ENCODE measurements at places on chromosomes 4 and X. TPM values are rescaled to one million over a fixed set of nuclear protein-coding genes. Genes with fewer than 3 reads are reported as not detected.

- no peak overlapping the region for H3K27ac ChIP-seq
- no peaks in the 10 kb centered on the region for H3K36me3 ChIP-seq
- no peak for DNase-seq
- no peak overlapping the region for H3K4me3 ChIP-seq
Measured at GRCh38 chrX:150377005-150377404, 13.9 kb downstream of the MAMLD1 start.

DNA sequence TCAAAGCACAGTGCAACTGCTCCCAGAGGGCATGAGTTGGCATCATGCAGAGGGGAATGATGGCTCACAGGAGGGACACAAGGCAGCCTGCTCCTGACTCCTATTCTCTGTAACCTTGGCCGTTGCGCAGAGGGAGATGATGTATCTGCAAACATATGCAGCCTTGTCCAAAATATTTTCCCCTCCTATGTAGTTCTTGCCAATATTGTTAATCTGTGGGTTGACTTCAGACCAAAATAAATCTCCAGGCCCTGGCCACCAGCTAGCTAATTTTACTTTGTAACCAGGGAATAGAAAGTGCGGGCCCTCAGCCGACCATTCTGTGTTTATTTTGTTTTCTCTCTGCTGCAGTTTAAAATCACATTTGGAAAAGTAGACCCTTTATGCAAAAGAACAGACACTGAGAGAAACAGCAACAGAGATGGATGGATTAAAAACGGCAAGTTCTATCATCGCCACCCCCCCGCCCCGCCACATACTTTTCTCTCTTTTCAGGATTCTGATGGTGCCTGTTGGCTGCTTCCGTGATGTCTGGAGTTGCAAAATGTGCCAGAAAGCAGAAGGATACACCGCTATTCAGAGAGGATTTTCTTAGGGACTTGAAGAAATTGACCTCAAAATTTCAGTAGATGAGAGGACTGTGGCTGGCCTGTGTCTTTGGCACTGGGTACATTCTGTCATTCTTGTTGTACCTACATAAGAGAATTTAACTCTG, 185.3 kb upstream of the BCOR start:
- no peak for DNase-seq
- no peak overlapping the region for H3K4me3 ChIP-seq
- no peaks in the 10 kb centered on the region for H3K36me3 ChIP-seq
- H3K4me1 ChIP-seq: no peaks in the 10 kb centered on the region

GRCh38 chrX:22320236-22320873, 47.6 kb downstream of the CBLL2 start:
- no peaks in the 10 kb centered on the region for H3K27me3 ChIP-seq
- no peak for DNase-seq
- no peak overlapping the region for H3K27ac ChIP-seq
- H3K4me1 ChIP-seq: no peaks in the 10 kb centered on the region
- H3K36me3 ChIP-seq: no peaks in the 10 kb centered on the region

- H3K4me1 ChIP-seq: peaks cover 64% of the 10 kb centered on the region
- no peak overlapping the region for H3K4me3 ChIP-seq
- H3K27ac ChIP-seq: no peak overlapping the region
- no peak for DNase-seq
- H3K27me3 ChIP-seq: no peaks in the 10 kb centered on the region
- H3K36me3 ChIP-seq: no peaks in the 10 kb centered on the region
Measured at GRCh38 chr4:102537269-102537668, 36.1 kb downstream of the NFKB1 start.

S100G gene
- total RNA-seq: not detected

- no peak overlapping the region for H3K27ac ChIP-seq
- H3K36me3 ChIP-seq: no peaks in the 10 kb centered on the region
- no peak overlapping the region for H3K4me3 ChIP-seq
- no peaks in the 10 kb centered on the region for H3K4me1 ChIP-seq
- no peak for DNase-seq
Measured at GRCh38 chrX:150512461-150512901, 55.9 kb upstream of the MTM1 start.

DNA sequence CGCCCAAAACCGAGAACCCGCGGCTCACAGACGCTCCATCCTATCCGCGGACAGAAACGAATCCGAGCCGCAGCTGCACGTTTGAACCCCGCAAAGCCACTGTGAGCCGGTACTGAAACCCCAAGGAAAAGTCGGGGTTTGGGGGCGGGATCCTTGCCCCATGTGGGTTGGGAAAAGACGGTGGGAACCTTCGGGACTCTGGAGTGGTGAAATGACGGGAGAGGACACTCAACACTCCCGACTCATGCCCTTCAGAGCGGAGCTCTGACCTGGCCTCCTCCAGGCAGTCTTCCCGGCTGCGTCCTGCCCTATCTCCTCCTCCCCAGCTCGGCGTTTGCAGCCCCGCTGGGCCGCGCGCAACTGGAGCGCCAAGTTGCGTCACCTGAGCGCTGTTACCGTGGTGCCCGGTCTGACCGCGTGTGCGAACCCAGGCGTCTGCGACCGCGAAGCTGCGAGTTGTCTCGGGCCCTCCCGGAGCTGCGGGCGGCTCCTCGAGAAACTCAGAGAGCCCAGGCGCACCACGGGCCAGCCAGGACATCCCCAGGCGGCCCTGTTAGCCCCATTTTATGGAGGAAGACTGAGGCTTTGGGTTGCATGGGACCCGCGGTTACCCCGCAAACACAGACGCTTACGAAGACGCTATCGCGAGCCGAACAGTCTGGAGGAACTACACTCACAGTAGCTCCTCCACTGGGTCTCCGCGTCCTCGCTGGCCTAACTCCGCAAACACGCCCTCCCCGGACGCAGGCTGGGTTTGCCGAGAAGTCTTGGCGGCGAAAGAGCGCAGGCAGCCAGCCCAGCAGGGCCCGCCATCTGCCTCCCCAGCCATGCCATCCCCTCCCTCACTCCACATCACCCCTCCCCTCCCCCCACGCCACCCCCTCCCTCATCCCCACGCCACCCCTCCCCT, 20.3 kb upstream of the HMX1 start:
- H3K27ac ChIP-seq: no peak overlapping the region
- peaks cover 100% of the 10 kb centered on the region for H3K27me3 ChIP-seq
- no peaks in the 10 kb centered on the region for H3K36me3 ChIP-seq
- H3K4me1 ChIP-seq: peaks cover 19% of the 10 kb centered on the region
- no peak for DNase-seq

DNA sequence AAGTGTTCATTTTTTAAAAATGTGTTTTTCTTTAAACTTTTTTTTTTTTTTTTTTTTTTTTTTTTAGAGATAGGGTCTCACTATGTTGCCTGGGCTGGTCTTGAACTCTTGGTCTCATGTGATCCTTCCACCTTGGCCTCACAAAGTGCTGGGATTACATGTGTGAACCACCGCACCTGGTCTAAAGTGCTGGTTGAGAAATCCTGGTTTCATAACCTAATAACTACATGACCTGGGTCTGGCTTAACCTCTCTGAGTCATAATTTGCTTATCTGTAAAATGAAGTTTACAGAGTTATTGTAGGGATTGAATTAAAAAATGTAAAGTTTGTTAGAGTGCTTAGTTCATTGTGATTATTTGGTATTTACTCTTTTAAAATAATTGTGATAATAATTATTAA, 5.2 kb downstream of the HSD17B13 start:
- H3K27me3 ChIP-seq: no peaks in the 10 kb centered on the region
- no peak overlapping the region for H3K27ac ChIP-seq
- H3K4me1 ChIP-seq: no peaks in the 10 kb centered on the region
- DNase-seq: no peak
- H3K36me3 ChIP-seq: no peaks in the 10 kb centered on the region
- H3K4me3 ChIP-seq: no peak overlapping the region

MSX1 gene
- 0.76 TPM for total RNA-seq

DNA sequence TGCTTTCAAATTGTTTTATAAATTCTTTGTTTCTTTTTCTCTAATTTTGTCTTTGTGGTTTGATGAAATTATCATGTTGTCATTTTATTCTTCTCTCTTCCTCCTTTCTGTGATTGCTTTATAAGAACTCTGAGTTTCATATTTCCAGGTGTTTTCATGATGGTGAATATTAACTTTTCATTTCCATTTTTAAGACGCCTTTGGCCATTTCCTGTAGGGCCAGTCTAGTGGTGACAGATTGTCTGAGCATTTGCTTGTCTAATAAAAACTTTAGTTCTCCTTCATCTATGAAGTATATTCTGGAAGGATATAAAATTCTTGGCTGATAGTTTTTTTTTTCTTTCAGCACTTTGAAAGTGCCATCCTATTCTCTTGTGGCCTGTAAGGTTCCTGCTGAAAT, 128.1 kb downstream of the FAM13A start:
- no peak overlapping the region for H3K4me3 ChIP-seq
- H3K4me1 ChIP-seq: no peaks in the 10 kb centered on the region
- H3K36me3 ChIP-seq: no peaks in the 10 kb centered on the region
- no peaks in the 10 kb centered on the region for H3K27me3 ChIP-seq
- no peak overlapping the region for H3K27ac ChIP-seq

GRCh38 chr4:84582988-84583875, at the start of gene CDS1:
CDS1 (plus strand) TSS chr4:84583127; CDS start chr4:84583402, 275 bp downstream.
- peak within 1 kb of the TSS; percentile 98 for H3K27ac ChIP-seq
- DNase-seq: no peak
- H3K4me1 ChIP-seq: peaks cover 5% of the 10 kb centered on the region
- peak within 1 kb of the TSS; percentile 92 for H3K4me3 ChIP-seq
